ENCODE measurements at places on chromosomes 12 and 14.

DNA sequence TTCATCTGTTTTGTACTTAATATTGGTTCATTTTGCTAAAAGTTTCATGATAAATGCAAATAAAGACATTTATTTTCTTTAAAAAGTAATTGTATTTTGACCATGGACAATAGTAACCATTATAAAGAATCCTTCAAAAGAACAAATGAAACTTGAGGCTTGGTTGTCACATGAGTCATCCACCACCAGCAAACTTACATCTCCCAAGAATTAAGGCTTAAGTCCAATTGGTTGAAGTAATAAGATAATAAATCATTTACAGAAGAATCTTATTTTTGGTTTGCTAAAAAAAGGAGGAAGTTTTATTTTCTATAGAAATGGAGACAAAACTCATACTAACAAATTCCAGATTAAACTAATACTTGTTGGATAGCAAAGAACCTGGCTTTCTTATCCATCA is 84.8 kb upstream of the KITLG start:
- DNase-seq = no peak
- no peaks in the 10 kb centered on the region for H3K36me3 ChIP-seq
- no peak overlapping the region for H3K27ac ChIP-seq
- no peaks in the 10 kb centered on the region for H3K27me3 ChIP-seq

DNA sequence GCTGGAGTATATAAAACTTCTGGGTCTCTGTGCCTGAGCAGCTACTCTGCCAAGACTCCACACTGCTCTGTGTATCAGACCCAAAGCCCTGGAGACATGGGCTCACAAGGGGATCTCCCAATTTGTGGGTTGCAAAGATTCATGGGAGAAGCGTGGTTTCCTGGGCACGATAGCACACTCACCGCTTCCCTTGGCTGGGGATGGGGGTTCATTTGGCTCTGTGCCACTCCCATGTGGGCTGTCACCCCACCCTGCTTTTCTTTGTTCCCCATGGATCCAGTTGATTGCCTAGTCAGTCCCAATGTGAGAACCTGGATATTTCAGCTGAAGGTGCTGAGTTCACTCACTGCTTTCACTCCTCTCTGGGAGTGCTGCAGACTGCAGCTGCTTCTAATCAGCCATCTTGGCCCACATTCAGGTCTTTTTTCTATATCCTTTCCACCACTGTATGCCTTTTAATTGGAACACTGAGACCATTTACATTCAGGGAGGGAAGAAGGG is 40.0 kb upstream of the PCNX4 start:
- no peak overlapping the region for H3K27ac ChIP-seq
- DNase-seq = no peak
- H3K27me3 ChIP-seq = no peaks in the 10 kb centered on the region
- no peak overlapping the region for H3K4me3 ChIP-seq

DNA sequence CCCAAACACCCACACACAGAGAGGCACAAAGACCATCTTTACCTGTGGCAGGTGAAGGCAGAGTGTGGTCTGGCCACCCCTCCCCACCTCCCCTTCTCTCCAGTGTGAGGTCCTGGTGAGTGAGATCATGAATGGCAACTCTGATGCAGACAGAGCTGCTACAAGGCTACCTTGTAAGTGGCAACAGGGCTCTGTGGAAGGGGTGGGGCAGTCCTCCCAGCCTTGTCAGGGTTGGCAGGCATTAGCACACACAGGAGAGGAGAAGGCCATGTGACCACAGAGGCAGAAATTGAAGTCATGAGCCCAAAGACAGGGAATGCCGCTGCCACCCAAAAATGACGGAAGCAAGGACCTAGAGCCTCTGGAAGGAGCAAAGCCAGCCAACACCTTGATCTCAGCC is 30.7 kb downstream of the VWF start:
- no peaks in the 10 kb centered on the region for H3K36me3 ChIP-seq
- no peak overlapping the region for H3K4me3 ChIP-seq
- H3K4me1 ChIP-seq = no peaks in the 10 kb centered on the region
- no peak for DNase-seq

GRCh38 chr12:14768823-14769405 is 34.4 kb downstream of the WBP11 start:
- H3K27ac ChIP-seq = peak overlapping the region; percentile 99
- H3K4me3 ChIP-seq = peak overlapping the region; percentile 71
- H3K27me3 ChIP-seq = no peaks in the 10 kb centered on the region
- DNase-seq = peak; percentile 8
- H3K4me1 ChIP-seq = peaks cover 31% of the 10 kb centered on the region

DNA sequence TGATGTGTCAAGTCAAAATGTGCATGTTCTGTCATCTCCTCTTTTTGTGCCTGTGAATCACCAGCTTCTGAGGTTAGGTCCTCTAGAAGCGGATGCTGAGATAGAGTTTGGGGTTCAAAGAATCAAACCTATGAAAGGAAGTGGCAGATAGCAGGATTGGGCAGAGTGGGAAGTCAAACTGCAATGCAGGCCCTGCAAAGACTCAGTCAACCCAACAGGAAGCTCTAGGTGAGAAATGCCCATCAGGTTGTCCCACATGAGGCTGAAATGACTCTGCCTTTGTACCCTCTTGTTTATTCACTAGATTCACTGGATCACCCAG is 4.5 kb upstream of the MIA2 start:
- peak overlapping the region; percentile 44 for H3K27ac ChIP-seq
- DNase-seq = peak; percentile 73
- no peak overlapping the region for H3K4me3 ChIP-seq
- H3K36me3 ChIP-seq = no peaks in the 10 kb centered on the region

DNA sequence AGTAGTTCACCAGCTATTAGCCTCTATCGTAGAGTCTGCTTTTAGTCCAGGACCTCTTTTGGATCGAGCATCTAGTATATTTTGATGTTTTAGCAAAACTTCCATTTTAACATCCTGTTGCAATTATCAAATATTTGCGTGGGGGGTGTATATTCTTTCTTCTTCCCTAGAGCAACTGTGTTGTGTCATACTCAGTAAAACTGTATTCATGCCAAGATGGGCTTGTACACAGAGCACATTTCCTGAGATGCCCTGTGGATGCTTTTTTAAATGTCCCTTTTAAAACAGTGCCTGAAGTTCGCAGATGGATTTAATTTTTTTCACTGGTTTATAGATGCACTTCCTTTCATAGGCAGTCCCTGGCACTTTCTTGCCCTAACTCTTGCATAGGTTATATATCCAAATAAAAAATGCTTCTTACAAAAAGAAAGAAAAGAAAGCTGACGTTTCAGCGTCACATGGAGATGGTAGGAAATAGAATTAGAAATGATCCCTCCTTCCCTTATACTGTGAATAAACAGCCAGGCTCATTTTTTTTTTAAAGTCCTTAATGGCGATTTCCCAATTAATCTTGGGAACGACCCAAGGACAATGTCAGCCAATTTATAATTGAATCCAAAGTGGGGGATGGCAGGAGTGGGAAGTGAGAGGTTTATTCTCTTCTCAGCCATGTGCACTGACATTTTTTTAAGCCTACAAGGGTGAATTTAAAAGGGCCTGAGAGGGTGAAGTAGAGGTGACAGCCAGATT is 247.0 kb downstream of the SLC41A2 start:
- no peak overlapping the region for H3K4me3 ChIP-seq
- H3K4me1 ChIP-seq = peaks cover 15% of the 10 kb centered on the region
- no peaks in the 10 kb centered on the region for H3K27me3 ChIP-seq
- no peak overlapping the region for H3K27ac ChIP-seq

GRCh38 chr14:69615121-69615495 is 3.7 kb downstream of the SUSD6 start:
- no peaks in the 10 kb centered on the region for H3K36me3 ChIP-seq
- peaks cover 82% of the 10 kb centered on the region for H3K4me1 ChIP-seq
- DNase-seq = no peak
- peak overlapping the region; percentile 91 for H3K4me3 ChIP-seq
- H3K27ac ChIP-seq = peak overlapping the region; percentile 92
- no peaks in the 10 kb centered on the region for H3K27me3 ChIP-seq

GRCh38 chr12:55034218-55034617 is 14.4 kb downstream of the NEUROD4 start:
- H3K36me3 ChIP-seq = no peaks in the 10 kb centered on the region
- H3K27me3 ChIP-seq = no peaks in the 10 kb centered on the region
- H3K4me1 ChIP-seq = peaks cover 20% of the 10 kb centered on the region
- no peak for DNase-seq
- no peak overlapping the region for H3K27ac ChIP-seq

DNA sequence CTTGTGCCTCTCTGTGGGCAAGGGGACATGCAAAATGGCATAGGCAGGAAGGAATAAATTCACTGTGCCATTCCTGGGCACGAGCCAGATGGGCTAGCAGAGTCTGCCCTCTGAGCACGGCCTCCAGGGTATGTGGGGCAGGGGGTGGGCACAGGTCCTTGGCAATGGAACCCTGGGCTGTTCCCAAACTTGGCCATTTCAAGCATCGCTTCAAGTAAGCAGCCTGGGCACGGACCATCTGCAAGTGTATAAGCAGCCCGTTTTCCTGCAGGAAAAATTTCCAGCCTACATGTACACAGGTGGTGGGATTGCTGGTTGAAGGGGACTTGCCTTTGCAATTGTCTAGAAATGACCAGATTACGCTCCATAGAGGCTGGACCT is 40.3 kb downstream of the CCDC85C start:
- DNase-seq = no peak
- no peaks in the 10 kb centered on the region for H3K4me1 ChIP-seq
- H3K4me3 ChIP-seq = no peak overlapping the region
- H3K36me3 ChIP-seq = no peaks in the 10 kb centered on the region
- no peaks in the 10 kb centered on the region for H3K27me3 ChIP-seq

GRCh38 chr12:69897744-69898143 is 72.7 kb downstream of the MYRFL start:
- H3K27ac ChIP-seq = no peak overlapping the region
- no peaks in the 10 kb centered on the region for H3K4me1 ChIP-seq
- no peak for DNase-seq
- H3K27me3 ChIP-seq = no peaks in the 10 kb centered on the region
- H3K36me3 ChIP-seq = no peaks in the 10 kb centered on the region
- no peak overlapping the region for H3K4me3 ChIP-seq

DNA sequence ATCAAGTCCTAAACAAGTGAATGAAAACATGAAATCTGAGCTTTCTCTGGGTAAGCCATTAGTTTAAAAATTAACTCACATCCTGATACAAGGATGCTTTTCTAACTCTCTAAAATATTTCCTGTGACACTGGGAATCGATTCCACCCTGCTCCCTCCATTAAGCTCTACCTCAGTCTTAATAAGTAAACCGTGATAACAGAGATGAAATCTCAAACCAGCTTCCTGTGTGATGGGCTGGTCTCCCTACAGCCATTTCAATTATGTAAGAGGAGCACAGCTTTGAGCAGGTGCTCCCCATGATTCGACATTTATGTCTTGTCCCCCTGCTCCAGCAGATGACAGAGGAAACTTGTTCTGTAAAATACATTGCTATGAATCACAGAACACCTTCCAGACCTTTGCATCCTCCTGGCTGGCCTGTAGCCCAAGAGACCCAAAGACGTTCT is 59.0 kb downstream of the GAS2L3 start:
- no peaks in the 10 kb centered on the region for H3K4me1 ChIP-seq
- H3K27ac ChIP-seq = no peak overlapping the region
- H3K36me3 ChIP-seq = no peaks in the 10 kb centered on the region
- no peaks in the 10 kb centered on the region for H3K27me3 ChIP-seq
- H3K4me3 ChIP-seq = no peak overlapping the region
- DNase-seq = no peak

DNA sequence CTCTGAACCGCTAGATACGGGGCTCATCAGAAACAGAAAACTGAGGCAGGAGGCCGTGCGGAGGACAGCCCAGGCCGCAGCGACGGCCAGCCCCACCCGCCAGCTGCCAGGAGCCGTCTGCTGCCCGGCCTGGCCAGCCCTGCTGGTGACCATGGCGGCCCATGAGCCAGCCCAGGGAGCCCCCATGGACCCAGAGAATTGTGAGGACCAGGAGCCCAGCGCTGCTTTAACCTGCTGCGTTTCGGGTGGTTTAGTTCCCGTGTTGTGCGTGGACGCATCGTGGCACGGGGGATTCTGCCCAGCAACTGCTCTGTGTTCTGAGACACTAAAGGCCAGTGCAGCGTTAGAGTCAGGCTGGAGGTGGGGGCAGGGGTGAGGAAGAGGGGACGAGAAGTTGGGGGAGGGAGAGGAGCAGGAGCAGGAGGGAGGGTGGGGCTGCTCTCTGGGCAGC is 44.2 kb downstream of the NOC4L start:
- peak overlapping the region; percentile 59 for H3K27ac ChIP-seq
- no peaks in the 10 kb centered on the region for H3K27me3 ChIP-seq
- no peak for DNase-seq

DNA sequence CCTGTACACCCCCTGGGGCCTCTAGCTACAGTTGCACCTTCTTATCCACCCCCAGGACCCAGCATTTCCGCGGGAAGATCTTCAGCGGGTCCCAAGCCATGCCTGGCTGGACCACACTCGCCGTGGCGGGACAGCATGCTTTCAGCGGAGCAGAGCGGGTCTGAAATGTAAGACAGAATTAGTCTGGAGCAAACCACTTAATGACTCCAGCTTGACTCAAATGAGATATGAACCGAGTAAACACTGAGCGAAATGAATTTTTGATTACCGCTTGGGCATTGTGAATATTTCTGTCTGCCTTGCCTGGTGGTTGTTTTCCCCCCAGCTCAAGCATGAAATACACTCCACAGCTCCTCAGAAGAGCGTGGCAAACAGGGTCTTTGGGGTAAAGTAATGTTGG is 60.8 kb downstream of the SLC24A4 start:
- DNase-seq = no peak
- no peaks in the 10 kb centered on the region for H3K27me3 ChIP-seq
- H3K4me1 ChIP-seq = no peaks in the 10 kb centered on the region
- H3K36me3 ChIP-seq = no peaks in the 10 kb centered on the region
- no peak overlapping the region for H3K27ac ChIP-seq

DNA sequence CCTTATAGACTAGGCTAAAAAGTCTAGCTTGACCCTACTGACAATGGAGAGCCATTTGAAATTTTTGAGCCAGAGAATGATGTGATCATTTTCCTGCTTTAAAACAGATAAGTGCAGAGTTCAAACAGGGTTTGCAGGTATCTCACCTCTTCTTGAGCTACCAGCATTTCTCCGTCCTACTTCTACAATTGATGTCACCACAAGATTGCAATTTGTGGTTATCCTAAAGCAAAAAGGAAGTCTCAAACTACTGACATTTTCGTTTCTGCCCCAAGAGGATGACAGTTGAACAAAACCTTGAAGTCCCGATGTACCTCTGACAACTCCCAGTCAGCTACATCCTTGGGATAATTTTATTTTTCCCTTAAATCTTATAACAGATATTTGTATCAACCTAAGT is 86.7 kb downstream of the PTGER2 start:
- no peak overlapping the region for H3K4me3 ChIP-seq
- H3K27ac ChIP-seq = no peak overlapping the region
- H3K4me1 ChIP-seq = peaks cover 38% of the 10 kb centered on the region
- no peaks in the 10 kb centered on the region for H3K36me3 ChIP-seq
- H3K27me3 ChIP-seq = no peaks in the 10 kb centered on the region

All from CD4-positive, alpha-beta T cell (primary cell).